Activated effector memory CD4-positive, alpha-beta T cell treated with anti-CD3 and anti-CD28 coated beads, Interleukin-2, amount 50 U/mL, for 16 hours (primary cell): ENCODE measurements at places on chromosomes 13 and 19.

DNA sequence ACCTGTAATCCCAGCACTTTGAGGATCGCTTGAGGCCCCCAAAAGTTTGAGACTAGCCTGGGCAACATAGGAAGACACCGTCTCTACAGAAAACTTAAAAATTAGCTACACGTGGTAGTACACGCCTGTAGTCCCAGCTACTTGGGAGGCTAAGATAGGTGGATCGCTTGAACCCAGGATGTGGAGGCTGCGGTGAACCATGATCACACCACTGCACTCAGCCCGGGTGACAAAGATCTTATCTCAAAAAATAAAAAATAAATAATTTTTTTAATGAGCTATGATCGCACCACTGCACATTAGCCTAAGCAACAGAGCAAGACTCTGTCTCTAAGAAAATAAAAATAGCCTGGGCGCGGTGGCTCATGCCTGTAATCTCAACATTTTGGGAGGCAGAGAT is 6.6 kb downstream of the RCBTB2 start:
- DNase-seq, result no peak

GRCh38 chr13:22454586-22454985 is 726.2 kb upstream of the SGCG start:
- DNase-seq, result no peak

DNA sequence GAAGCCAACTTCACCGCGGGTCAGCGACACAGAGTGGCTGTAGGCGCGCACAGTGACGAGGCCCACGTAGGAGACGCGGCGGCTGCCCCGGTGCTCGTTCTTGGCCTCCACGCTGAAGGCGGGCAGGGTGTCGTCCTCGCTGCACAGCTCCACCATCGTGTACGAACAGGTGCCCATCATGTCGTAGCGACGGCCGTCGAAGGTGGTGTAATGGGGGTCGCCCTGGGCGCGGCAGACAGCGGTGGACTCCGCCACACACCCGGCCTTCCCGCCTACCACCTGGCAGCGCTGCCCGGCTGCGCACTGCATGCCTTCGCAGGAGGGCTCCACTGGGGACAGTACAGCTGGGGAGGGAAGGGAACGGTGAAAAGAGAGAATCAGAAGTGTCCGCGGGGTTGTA is 10.0 kb downstream of the FCGBP start:
- DNase-seq, result no peak

- DNase-seq, result no peak
Observed at GRCh38 chr13:23870356-23871140, 18.7 kb downstream of the MIPEP start.

GRCh38 chr19:47813304-47813994 is 8.3 kb upstream of the CRX start:
- DNase-seq, result peak; percentile 91

DNA sequence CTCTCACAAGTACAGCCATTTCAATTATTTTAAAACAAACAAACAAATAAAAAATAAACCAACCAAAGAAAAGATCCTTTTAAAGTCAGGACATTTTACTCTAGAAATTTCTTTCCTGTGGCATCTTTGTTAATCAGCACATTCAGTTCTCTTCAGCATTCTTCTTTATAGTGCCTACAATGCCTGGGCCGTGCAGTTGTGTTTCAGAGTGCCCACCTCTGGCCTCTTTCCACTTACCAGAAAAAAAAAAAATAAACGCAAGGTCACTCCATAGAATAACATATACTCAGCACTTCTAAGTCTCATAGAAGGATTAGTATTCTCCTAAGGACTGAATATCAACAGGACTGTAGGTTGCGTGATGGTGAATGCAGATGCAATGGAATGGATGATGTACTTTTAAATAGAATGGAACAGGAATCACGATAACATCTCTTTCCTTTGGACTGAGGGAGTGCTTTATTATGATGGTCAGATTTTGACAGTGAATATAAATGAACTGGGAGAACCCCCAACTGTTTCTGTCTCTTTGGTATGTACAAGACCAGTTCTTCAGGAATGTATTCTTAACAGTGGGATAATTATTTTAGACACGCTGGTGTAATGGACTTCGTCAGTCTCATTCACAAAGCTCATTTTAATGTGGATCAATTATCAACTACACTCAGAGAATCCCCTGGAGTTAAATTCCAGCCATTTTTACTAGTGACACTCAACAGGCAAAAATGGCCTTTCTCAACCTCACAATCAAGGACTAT is 125.0 kb upstream of the NBEA start:
- DNase-seq, result no peak

GRCh38 chr13:35818633-35819067 is 312.5 kb downstream of the DCLK1 start:
- DNase-seq, result no peak

GRCh38 chr13:44287958-44288357 is 85.7 kb upstream of the SERP2 start:
- no peak for DNase-seq

- no peak for DNase-seq
Observed at GRCh38 chr13:65330287-65330686, 1899.8 kb downstream of the PCDH9 start.

GRCh38 chr13:50589651-50590054 is 253.8 kb downstream of the DLEU7 start:
- DNase-seq, result no peak

GRCh38 chr13:103788061-103788652 is 721.9 kb upstream of the SLC10A2 start:
- DNase-seq, result no peak

DNA sequence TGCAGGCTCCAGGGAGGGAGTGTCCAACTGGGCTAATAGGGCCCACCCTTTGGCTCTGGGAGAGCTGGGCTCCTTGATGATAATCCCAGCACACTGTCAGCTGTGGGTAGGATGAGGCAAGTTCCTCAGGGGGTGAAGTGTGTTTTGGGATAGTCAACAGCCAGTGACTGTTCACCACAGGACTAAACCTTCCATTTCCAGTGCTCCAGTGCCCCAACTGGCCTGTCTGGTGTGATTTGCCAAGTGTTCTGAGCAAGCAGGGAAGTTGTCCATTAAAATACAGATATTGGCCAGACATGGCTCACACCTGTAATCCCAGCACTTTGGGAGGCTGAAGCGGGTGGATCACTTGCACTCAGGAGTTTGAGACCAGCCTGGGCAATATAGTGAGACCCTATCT is 150.9 kb downstream of the TM9SF2 start:
- no peak for DNase-seq

DNA sequence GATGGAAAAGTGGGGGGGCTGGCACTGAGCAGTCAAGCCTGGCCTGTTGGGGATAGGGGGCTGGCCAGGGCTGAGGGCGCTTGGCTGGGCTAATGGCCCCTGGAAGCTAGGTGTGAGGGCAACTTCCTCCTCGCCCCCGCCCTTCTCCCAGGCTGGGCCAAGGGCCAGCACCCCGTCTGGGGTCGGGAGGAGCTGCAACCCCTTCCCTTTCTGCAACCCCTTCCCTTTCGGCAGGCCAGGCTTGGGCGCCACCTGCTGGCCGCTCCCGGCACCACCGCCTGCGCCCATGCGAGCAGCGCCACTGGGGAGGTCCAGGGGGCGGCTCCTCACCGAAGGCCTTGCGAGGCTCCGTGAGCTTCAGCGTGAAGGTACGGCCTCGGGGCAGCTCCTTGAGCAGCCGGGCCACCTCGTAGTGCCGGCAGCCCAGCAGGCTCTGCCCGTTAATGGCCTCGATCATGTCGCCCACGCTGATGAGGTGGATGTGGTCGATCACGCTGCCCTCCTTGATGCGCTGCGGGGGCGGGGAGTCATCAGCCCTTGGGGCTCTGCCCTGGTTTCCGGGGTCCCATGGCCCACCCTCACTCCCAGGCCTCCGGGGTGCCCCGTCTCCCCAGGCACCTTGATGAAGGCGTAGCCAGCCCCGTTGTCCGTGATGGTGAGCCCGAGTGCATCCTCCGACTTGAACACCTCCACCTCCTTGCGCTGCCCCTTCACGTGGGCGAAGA is 5.0 kb upstream of the PTGER1 start:
- peak; percentile 91 for DNase-seq
